ENCODE measurements at places on chromosomes 7 and 10.

- peak; percentile 81 for DNase-seq
Observed at GRCh38 chr7:137970253-137970975, 31.5 kb downstream of the CREB3L2 start.

GRCh38 chr7:39847227-39847626 lies 102.8 kb upstream of the CDK13 start:
- no peak for DNase-seq

- DNase-seq, result no peak
Observed at GRCh38 chr10:59843748-59844147, 62.6 kb downstream of the CCDC6 start.

- DNase-seq, result no peak
Observed at GRCh38 chr10:58373442-58373827, 11.8 kb upstream of the TFAM start.

GRCh38 chr7:15239801-15240200 lies 322.0 kb downstream of the AGMO start:
- DNase-seq, result no peak

GRCh38 chr7:114652041-114652440 lies 237.4 kb downstream of the FOXP2 start:
- DNase-seq, result no peak

DNA sequence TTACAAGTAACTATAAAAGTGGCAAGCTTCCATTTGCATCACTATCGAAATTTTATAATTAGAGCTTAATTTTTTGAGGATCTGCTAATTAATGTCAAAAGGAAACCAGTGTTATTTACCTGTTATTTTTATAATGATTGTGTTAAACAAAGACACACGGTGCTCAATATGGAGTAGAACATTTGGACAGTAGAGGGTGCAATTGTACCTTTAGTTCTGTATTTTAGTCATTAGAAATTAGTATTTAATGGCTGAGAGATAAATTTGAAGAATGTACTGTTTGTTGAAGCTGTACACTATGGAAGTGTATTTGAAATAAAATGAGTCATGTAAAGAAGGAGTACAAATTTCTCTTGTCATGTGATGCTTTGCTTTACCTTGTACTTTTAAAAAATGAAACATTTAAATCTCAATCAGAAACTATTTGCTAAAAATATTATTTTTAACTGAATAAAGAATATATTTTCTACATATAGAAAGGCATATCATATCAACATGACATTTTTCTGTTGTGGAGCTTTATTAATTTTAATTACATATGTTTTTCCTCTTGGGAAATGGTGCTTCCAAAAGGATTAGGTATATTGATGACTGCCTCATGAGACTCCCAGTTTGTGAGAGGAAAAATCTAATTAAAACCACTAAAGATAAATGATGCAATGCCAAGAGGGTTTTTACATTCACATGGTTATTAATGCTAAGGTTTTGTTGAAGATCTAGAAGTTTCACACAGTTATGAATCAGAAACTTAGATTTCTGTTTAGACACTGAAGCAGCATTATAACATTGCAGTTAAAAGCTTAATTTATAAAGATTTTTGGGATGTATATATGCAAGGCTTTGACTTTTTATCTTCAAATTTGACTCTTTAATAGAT lies 10.4 kb upstream of the PRKG1 start:
- no peak for DNase-seq

GRCh38 chr7:115274-115911 lies 77.0 kb upstream of the FAM20C start:
- peak; percentile 58 for DNase-seq

DNA sequence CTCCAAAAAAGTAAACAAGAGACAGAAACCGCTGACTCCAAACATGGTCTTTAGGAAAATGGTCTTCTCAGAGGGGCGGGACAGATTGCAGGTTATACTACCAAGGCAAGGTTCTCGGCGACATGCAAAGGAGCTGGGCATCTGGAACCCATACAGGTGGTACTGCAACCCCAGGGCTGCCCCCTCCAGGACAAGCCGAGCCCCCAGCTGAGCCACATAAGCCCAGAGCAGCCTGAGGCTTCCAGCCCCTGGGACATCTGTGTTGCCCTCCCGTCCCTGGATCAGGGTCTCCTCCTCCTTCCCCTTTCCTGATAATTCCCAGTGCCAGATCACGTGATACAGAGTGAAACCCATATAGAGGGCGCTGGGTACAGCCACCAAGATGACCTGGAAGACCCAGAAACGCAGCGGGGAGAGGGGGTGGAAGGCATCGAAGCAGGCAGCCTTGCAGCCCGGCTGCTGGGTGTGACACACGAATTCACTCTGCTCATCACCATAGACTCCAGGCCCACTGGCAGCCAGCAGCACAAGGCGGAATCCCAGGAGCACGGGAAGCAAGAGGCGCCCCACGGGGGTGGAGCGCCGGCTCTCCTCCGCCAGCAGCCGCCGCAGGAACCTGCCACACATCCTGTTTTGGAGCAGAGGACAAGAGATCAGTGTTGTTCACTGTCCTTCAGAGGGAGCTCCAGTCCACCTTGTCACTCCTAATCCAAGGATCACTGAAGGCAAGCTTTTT lies at the start of gene GJC3:
GJC3 (minus strand) TSS at position 627 of the 736 bp plus-strand sequence; CDS start at position 627, 0 bp downstream.
- peak; percentile 50 for DNase-seq

DNA sequence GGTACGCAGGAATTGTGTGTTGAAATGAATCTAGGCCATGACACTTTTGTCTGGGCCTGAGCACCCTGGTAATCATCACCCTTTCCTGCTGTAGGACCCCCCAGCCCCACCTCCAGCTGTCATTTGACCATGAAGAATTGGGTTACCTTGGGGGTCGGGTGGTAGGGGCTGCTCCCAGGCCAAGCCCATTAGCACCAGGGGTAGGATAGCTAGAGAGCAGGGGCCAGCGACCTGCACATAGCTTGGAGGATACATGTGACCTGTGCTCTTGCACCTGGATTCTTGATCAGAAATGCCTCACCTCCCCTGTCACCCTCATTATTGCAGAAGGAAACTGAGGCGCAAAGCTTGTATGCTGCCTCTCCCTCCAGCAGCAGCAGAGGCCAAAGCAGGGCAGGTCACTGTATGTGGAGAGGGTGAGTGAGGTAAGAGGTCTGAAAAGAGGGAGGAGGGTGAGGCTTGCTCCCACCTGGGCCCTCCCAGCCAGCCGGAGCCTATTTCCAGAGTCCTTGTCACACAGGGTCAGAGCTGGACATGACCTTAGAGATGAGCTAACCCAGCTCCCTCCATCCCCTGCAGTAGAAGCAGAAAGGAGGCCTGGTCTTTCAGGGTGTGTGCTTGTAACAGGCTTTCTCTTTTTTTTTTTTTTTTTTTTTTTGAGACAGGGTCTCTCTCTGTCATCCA lies 35.3 kb upstream of the ANKRD2 start:
- DNase-seq, result no peak

DNA sequence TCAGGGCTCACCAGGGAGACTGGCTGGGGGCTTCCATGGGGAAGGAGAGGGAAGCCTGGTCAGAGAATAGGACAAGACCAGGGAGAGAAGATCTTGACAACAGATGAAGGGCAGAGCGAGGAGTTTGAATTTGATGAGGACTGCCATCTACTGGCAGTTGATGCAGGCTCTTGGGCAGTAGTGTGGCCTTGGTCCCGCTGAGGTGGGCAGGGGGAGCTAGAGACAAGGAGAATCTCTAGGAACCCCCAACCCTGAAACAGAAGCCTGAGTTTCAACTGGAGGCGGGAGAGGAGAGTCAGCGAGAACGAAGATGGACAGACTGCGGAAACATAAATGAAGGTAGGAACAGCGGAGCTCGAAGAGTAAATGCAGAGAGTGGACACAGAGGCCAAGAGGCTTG lies 81.0 kb downstream of the PPP1R3C start:
- peak; percentile 79 for DNase-seq

GRCh38 chr7:22861576-22861975 lies 38.9 kb upstream of the TOMM7 start:
- DNase-seq, result no peak

DNA sequence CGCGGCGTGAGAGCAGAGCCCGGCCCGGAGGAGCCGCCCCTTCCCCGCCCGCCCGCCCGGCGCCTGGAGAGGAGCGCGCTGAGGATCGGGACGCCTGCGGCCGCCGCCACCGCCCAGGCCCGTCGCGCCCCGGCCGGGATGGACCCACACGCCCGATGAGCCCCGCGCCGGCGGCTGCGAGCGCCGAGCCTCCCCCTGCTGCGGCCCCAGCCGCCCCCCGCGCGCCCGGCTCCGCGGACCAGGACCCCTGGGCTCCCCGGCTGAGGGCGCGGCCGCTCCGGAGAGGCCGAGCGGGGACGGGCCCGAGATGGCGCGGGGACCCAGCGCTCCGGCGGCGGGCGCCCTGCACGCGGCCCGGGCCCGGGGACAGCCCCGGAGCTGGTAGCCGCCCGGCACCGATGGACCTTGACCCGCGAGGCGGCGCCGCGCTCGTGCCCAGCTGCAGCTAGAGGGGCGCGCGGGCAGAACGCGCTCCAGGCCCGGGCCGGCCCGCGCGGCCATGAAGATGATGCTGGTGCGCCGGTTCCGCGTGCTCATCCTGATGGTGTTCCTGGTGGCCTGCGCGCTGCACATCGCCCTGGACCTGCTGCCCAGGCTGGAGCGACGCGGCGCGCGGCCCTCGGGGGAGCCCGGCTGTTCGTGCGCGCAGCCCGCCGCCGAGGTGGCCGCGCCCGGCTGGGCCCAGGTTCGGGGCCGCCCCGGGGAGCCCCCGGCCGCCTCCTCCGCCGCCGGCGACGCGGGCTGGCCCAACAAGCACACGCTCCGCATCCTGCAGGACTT lies 520 bp downstream of the FAM20C start:
- no peak for DNase-seq

DNA sequence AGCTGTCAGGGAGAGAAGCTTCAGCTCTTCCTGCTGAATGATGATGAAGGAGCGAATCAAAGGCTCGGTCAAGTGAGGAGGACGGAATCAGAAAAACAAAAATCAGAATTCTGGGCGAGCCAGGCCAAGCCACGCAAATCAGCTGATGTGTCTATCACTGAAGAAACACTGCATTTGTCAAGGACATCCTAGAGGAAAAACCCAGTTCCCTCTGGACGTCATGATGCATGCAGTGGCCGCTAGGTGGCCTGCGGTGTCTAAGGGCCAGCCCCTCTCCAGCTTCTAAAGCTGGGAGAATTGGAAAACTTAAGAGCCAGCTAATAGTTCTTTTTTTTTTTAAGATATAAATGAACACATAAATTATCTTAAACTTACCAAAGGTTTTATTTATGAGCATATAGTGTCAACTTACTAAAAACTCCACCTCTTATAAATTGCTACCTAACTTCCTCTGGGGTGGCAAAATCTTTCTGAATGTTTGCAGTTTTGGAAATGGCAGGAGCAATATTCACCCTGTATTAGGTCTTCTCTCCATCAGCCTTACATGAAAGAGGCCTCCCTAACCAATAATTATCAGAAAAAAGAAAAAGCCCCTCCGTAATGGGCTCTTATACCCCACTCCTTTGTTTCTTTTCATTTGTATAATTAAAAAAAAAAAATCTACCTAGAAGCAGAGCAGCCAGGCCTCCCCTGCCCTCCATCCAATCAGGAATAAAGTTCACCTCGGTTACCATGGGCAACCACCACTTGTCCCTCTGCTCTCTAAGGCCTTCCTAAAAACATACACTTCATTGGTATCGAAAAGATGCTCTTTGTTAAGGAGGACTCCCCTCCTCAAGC lies 186.8 kb downstream of the USP6NL start:
- DNase-seq, result peak; percentile 53

DNA sequence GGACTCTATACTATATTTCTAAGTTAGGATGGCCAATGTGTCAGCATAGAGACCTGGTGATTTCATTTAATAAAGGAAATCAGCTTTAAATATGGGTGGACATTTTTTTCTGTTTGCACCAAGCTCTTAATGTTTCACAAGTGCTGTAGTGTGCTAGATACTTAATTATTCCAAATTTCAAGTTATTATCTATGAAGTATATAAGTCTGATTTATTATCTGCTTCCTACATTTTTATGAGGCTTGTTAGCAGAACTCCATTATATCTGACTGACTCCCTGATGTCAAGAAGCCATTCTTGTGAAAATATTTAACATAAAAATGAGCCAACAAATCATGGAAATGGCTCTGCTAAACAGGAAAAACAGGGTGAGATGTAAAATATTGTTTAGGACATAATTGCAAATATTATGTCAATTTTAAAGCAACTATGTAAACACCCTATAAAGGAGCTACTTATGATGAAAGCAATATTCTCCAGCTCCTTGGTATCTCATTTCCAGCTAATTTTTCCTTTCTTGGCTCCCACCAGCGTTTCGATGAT lies 1415.2 kb downstream of the GATA3 start:
- DNase-seq, result no peak

GRCh38 chr10:24505759-24506158 lies 217.9 kb downstream of the ARHGAP21 start:
- no peak for DNase-seq

DNA sequence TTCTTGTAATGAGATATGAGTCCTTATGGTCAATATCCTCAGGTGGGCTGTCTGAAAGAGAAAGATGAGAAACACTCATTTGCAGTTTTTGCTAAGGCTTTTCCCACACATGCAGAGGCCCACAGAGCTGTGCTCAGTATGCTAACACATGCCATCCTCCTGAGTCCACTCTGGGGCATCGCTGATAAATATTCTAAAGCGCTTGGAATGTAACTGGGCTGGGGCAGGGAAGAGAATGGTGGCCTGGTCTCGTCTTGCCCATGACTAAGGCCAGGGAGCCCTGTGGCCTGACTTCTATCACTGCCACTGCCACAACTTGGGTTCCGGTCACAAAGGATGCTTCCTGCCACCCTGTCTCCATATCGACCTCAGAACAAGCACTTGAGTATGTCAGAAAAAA lies 199.7 kb upstream of the FRMD4A start:
- no peak for DNase-seq

GRCh38 chr10:1782841-1783240 lies 45.5 kb upstream of the ADARB2 start:
- DNase-seq, result no peak

DNA sequence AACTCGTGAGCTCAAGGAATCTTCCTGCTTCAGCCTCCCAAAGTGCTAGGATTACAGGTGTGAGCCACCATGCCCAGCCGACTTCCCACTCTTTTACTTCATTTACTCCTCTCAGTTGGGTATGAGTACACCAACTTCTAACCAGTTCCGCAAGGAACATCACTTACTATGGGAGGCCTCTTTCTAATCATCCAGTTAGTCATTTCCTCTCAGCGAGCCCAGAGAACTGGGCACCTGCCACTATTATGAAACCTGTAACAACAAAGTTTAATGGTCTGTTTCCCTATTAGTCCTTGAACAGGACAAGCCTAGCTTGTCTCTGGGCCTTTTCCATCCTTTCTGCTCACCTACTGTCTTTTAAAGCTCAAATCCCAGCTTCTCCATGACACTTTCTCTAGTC lies 88.8 kb downstream of the DNMBP start:
- DNase-seq, result no peak

- DNase-seq, result no peak
Observed at GRCh38 chr10:132175907-132176581, 10.7 kb upstream of the DPYSL4 start.

DNA sequence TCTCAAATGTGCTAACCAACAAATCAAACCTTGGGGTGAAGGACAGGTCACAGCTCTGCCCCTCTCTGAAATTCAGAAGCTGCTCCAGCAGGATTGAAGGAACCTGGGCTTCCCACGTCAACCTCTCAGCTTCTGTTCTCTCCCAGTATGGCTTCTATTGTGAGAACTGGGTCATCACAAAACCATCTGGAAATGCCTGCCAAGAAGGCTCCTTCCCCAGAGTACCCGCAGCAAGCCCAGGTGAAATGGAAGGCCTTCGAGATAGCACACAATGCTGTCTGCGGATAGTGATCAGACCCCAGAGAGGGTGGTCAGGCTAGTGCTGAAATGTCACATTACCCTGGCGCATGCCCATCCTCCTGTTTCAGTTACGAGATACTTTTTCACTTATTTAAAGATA lies 16.4 kb upstream of the PROSER2 start:
- no peak for DNase-seq

- DNase-seq, result no peak
Observed at GRCh38 chr7:41889040-41889439, 186.2 kb upstream of the INHBA start.
